Peyer's patch (tissue), 4 donors: ENCODE measurements at places on chromosomes 13 and 19. TPM values are rescaled to one million over a fixed set of nuclear protein-coding genes. Genes with fewer than 3 reads are reported as not detected.

DNA sequence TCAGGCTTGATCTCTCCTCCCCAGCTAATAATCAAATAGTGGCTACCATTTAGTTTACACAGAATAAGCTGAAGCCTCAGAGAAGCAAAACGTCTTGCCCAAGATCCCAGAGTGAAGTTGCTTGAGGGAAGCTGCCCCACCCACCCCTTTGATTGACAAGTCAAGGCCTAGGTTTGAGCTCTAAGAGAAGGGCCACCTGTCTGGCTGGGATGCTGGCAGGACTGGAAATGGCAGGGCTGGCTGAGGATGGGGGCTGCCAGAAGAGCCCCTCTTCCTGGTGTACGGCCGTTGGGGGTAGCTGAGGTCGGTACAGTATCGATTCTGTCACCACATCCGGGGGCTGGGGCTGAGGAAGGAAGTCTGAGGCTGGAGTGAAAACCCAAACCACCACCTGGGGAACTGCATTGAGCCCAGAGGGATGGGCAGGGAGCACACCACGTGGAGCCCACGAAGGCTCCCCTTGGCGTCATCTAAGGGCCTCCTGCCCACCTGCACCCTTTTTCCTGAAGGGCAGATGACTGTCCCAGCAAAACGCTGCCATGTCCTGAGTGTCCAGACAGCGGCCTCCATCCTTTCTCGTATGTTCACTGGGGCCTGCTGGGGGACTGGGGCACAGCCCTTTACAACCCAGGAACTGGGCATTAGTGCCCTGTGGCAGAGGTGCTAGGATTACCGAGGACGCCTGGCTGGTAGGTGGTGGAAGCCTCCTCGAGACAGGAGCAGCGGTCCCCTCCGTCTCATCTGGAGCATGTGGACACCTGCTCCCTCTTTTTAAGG is 1.4 kb upstream of the PRKD2 start:
- peaks cover 34% of the 10 kb centered on the region for H3K4me1 ChIP-seq
- H3K27ac ChIP-seq, result peak overlapping the region; percentile 91
- H3K36me3 ChIP-seq, result no peaks in the 10 kb centered on the region
- peak overlapping the region; percentile 89 for H3K4me3 ChIP-seq

- no peak overlapping the region for H3K27ac ChIP-seq
- H3K36me3 ChIP-seq, result no peaks in the 10 kb centered on the region
- no peaks in the 10 kb centered on the region for H3K27me3 ChIP-seq
Observed at GRCh38 chr13:95485045-95485517, 67.4 kb upstream of the CLDN10 start.

DNA sequence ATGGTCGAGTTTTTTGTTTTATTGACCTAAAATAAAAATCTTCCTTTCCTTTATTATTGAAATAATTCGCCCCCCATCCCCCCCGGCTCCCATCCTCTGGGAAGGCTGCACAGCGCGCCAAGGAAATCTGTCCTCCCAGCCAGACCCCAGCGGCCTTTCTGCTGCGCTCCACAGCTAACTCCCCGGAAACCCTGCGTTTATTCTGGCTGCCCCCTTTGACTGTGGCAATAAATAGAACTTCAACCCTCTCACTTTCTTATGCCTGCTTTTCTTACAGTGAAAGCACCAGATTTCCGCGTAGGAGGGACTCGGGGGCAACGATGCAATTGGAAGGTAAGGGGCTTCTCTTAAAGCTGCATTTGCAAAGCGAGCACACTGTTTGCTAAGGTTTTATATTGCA is 9.7 kb upstream of the C19orf12 start:
- H3K4me3 ChIP-seq, result no peak overlapping the region
- no peak overlapping the region for H3K27ac ChIP-seq
- H3K27me3 ChIP-seq, result no peaks in the 10 kb centered on the region
- no peak for DNase-seq

Gene STK11
- total RNA-seq, result 98.4 TPM

GRCh38 chr19:3468211-3468610 is 12.1 kb downstream of the SMIM24 start:
- H3K27ac ChIP-seq, result no peak overlapping the region
- DNase-seq, result no peak
- H3K4me1 ChIP-seq, result no peaks in the 10 kb centered on the region
- H3K4me3 ChIP-seq, result no peak overlapping the region
- peaks cover 11% of the 10 kb centered on the region for H3K36me3 ChIP-seq

- peak; percentile 63 for DNase-seq
- no peak overlapping the region for H3K27ac ChIP-seq
- H3K4me3 ChIP-seq, result no peak overlapping the region
Observed at GRCh38 chr19:7870571-7871436, 3.4 kb downstream of the PRR36 start.

- DNase-seq, result no peak
- H3K27me3 ChIP-seq, result no peaks in the 10 kb centered on the region
- H3K27ac ChIP-seq, result no peak overlapping the region
- no peaks in the 10 kb centered on the region for H3K4me1 ChIP-seq
Observed at GRCh38 chr13:61728471-61728870, 312.8 kb upstream of the PCDH20 start.

DNA sequence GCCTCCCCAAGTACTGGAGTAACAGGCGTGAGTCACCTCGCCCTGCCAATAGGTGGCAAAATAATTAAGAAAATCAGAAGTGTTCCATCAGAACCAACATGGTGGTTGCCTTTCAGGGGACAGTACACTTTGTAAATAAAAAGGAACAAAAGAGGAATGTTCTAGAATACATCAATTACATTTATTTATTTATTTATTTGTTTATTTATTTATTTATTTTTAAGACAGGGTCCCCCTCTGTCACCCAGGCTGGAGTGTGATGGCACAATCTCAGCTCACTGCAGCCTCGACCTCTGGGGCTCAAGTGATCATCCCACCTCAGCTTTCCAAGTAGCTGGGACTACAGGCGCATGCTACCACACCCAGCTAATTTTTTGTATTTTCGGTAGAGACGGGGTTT is 12.9 kb upstream of the TYROBP start:
- no peak for DNase-seq
- no peaks in the 10 kb centered on the region for H3K27me3 ChIP-seq
- no peak overlapping the region for H3K4me3 ChIP-seq

- peak overlapping the region; percentile 99 for H3K27ac ChIP-seq
- no peak for DNase-seq
- H3K36me3 ChIP-seq, result no peaks in the 10 kb centered on the region
- H3K27me3 ChIP-seq, result no peaks in the 10 kb centered on the region
- H3K4me3 ChIP-seq, result peak overlapping the region; percentile 97
Observed at GRCh38 chr19:40444825-40445312, 734 bp upstream of the SERTAD3 start.

DNA sequence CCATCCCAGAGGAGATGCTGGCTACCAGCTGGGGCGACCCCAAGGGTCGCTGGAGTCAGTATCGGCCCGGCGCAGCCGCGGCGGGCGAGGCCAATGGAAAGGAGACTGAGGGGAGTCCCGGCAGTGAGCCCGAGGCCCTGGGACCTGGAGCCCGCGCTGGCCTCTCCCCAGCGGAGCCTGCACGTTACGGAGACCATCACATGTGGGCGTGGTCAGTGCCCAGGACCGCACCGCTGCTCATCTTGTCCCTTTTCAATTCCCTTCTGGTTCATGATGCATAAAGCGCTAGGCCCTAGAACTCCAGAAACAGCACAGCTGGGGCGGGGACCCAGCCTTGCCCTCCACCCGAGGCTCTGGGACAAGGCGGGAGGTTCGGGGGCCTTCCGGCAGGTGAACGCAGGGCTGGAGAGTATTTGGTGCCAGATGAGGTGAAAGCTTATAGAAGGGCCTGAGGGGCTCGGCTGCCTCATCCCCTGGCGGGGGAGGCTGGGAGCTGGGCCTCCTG is 8.0 kb downstream of the C19orf25 start:
- H3K27ac ChIP-seq, result no peak overlapping the region
- no peaks in the 10 kb centered on the region for H3K27me3 ChIP-seq
- H3K4me1 ChIP-seq, result peaks cover 64% of the 10 kb centered on the region
- no peaks in the 10 kb centered on the region for H3K36me3 ChIP-seq
- H3K4me3 ChIP-seq, result peak overlapping the region; percentile 48
- DNase-seq, result no peak
